Activated CD4-positive, alpha-beta T cell treated with anti-CD3 and anti-CD28 coated beads for 4 hours (primary cell): ENCODE measurements at places on chromosomes 5 and 9.

DNA sequence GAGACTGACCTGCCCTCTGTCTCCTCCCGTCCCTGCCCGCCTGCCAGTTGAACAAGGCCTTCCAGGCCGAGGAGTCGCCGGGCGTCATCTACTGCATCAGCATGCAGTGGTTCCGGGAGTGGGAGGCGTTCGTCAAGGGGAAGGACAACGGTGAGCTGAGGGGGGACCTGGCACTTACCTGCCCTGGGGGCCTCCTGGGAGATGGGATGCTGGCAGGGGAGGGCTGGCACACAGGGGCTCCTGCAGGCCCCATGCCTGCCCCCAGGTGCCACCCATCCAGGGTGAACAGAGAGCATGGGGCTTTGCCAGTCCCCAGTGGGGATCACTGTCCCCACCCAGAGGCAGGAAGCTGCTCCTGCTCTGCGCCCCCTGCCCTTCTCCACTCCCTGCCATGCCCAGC is 43.0 kb downstream of the USP20 start:
- no peak for DNase-seq

- no peak for DNase-seq
These were observed 151.4 kb upstream of the PAPPA start for GRCh38 chr9:116002181-116002580.

- DNase-seq, result no peak
These were observed 73.2 kb upstream of the RAPGEF1 start for GRCh38 chr9:131813116-131813515.

- DNase-seq, result no peak
These were observed 16.6 kb upstream of the MEGF9 start for GRCh38 chr9:120730654-120731514.

DNA sequence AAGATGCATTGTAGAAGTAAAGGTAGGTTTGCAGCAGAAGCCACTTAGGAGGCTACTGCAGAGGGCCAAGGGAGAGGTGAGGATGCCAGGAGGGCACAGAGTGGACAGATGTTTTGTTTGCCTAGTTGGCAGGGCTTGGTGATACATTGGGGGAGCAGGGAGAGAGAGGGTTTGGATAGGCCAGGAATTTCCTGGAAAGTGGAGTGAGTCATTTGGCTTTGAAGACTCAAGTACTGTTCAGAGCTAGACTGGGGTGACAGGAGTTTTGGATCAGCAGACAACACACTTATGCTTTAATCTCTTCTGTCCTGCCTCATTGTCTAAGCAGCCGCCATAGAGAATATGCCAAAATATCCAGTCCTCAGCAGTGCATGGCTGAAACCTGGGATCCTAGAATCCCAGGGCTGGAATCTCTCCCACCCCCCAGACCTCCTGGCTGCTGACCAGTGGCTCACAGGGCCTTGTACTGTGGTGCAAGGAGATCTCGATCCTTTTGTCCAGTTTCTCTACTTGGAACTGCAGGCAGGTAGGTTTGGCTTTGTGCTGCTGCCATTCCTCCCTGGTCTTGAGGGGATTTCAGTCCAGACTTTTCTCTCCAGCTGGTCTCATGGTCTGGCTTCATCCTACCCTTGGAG is 11.0 kb downstream of the TMEM268 start:
- no peak for DNase-seq

- no peak for DNase-seq
These were observed 63.3 kb upstream of the NFIL3 start for GRCh38 chr9:91486699-91487497.

DNA sequence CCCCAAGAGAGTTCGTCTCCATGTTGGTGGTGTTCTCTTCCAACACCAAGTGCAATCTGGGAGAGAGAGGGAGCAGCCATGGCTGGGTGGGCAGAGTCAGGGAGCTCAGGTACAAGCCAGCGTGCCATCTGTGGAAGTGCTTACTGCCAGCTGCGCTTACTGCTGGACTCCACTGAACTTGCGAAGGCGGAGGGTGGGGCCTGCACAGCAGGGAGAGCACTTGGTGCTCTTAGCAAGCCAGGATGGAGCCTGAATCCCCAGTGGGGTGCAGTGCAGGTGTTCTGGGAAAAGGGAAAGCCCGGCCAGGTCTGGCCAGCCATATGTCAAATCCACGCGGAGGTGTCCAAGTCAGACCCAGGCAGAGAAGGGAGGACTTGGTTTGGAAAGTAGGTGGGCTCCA is 142.0 kb downstream of the FANCC start:
- no peak for DNase-seq
